ENCODE measurements at places on chromosomes 2 and 18.

DNA sequence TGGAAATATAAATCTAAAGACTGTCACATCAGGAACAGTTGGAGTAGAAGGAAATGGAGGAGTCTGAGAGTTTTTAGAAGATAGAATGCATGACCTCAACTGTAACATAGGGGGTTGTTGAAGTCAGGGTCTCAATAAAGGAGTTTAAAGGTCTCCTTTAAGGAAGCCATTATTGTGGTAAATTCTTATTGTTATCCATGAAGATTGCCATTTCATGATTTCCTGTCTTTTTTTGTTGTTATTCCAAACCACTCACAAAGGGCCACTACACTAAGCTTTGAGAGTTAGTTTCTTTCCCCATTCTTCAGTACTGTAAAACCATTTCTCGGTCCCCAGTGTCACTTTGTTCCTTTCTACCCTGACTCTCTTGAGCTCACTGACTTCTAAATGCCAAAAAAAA, 134.0 kb downstream of the DTNA start:
- no peak for DNase-seq

DNA sequence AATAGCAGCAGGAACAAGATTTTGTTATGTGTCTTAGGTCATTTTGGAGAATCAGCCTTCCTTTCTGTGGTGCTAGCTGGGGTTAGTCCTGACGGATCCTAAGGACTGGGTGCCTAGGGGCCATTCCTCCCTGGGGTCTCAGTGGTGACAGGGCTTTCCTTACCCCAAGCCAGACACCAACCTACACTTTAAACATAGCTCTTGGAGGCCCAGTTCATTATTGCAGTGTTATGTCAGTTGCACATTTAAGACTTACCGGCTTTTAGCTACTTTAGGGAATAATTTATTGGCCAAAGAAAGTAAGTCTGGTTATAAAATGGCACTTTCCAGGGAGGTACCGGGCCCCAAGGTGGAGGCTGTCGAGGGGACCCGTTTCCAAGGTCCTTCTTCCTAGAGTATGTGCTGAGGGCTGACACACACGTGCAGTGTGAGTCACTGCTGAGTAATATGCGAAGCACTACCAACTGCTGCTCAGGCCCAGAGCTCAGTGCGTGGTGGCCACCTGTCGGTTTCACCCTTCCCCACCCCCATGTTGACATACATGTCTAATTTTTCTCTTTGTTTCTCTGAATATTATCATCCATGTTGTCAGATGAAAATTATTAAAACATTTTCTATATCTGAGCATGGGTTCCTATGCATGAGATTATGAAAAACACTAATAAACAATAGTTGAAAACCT, 37.0 kb upstream of the GRHL1 start:
- DNase-seq = no peak

DNA sequence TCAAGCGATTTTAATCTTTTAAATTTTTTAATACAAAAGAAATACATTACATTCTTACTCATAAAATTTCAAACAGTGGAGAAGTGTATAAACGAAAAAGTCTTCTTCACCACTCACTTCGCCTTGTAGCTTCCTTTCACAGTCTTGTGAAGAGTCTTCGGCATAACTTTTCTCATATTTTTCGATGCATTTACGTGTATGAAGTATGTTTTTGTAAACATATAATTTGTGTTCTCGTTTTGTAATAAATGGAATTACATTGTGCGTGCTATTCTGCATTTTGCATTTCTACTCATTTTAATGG, 1.1 kb downstream of the SP140L start:
- DNase-seq = no peak

DNA sequence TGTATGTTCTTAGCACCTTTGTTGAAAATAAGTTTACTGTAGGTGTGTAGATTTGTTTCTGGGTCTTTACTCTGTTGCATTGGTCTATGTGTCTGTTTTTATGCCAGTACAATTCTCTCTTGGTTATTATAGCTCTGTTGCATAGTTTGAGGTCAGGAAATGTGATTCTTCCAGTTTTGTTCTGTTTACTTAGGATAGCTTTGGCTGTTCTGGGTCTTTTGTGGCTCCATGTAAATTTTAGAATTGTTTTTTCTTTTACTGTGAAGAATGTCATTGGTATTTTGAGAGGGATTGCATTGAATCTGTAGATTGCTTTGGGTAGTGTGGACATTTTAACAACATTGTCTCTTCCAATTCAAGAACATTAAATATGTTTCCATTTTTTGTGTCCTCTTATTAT, 69.1 kb downstream of the ANKRD62 start:
- DNase-seq = no peak

DNA sequence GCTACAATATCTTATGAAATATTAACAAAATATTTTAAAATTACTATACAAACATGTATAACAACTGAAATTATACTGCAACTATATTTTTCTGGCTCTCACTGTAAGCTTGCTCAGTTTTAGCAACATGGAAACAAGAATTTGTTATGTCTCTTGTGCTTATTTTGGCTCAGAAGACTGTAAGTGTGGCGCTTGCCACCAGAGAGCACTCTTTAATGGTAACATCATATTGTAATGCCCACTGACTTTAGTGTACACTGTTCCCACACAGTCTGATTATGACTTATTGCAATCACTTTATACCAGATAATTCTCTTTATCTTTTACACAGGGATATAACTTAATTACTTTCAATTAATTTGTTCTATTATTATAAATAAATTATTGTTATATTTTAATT, 1500.6 kb upstream of the TMEFF2 start:
- peak; percentile 4 for DNase-seq

DNA sequence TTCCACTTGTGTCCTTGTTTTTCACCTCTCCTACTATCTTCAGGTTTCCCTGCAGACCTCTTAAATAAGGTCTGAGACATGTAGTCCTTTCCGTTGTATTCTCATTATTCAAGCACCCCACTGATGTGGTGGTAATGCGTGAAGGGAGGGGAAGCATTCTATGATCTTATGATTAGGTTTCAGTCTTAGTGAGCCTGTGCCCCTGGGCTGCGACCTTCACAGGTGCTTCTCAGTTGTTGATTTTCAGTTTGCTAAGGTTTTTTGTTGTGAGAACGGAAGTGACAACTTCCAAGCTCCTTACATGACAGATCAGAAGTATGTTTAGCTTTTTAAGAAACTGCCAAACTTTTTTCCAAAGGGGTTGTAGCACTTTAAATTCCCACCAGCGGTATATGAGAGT, 41.3 kb downstream of the VPS54 start:
- DNase-seq = no peak

- DNase-seq = no peak
These were observed 45.6 kb upstream of the NRP2 start for GRCh38 chr2:205636549-205637319.

- no peak for DNase-seq
These were observed 26.5 kb upstream of the PIK3C3 start for GRCh38 chr18:41928581-41928980.

GRCh38 chr2:65402323-65402722, 30.1 kb downstream of the SPRED2 start:
- DNase-seq = no peak

DNA sequence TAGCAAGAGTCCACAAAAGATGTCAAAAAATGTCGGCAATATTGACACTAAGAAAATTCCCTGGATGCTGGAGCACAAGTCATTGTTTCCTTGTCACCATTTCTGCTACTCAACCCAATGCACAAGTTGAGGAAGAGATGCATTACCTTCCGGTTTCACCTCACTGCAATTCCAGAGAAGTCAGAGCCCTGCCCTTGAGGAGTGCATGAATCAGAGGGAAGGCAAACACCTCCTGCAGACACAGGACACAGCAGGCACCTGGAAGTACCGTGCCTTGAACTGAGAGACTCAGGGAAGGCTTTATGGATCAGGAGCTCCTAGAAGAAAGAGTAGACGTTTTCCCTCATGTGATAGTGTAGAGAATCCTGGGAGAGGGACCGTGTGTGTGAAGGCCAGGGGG, 62.7 kb upstream of the ARL4C start:
- DNase-seq = no peak

DNA sequence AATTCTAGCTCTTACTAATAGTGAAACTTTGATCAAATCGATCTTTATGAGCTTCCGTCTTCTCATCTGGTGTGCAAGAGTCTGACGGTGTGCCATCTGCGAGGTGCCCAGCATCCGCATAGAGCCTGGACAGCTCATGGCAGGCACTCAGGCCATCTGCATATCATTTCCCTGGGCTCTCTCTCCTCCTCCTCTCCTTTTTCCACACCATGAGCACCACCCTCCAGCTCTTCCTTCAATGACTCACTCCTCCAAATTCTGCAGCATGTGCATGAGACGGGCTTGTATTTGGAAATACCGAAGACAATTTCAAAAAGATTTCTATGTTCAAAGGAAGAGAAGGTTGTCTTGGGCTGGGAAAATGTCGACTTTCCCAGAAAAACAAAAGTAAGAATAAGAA, 161.1 kb downstream of the CCBE1 start:
- no peak for DNase-seq

GRCh38 chr2:226828191-226828590, 7.7 kb upstream of the RHBDD1 start:
- no peak for DNase-seq

- no peak for DNase-seq
These were observed 97.8 kb downstream of the HDAC4 start for GRCh38 chr2:239302808-239303557.

DNA sequence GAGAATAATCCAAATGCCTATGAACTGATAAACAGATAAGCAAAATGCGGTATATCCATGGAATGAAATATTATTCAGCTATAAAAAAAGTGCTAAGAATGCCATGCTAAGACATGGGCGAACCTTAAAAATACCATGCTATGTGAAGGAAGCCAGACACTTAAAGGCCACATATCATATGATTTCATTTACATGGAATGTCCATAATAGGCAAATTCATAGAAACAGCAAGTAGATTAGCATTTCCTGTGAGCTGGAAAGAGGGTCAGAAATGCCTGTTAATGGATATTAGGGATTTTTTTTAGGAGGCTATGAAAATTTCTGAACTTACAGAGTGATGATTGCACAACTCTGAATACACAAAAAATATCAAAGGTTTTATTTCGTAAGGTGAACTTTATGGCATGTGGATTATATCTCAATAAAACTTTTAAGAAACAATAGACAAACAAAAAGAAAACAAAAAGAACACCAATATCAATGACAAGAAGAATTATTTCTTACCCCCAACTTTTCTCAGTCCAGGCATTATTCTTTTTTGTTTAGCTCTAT, 1207.7 kb downstream of the SUCLG1 start:
- DNase-seq = no peak

DNA sequence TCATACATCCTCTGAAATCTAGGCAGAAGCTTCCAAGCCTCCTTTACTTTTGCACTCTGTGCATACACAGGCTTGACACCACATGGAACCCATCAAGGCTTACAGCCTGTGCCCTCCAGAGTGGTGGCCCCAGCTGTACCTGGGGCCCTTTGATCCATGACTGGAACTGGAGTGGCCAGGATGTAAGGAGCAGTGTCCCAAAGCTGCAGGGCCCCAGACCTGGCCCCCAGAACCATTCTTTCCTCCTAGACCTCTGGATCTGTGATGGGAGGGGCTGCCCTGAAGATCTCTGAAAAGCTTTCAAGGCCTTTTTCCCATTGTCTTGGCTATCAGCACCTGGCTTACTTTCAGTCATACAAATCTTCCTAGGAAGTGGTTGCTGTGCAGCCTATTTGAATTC, 63.1 kb upstream of the NOL4 start:
- DNase-seq = no peak

GRCh38 chr2:5365871-5366461, 326.2 kb upstream of the SOX11 start:
- DNase-seq = peak; percentile 26

DNA sequence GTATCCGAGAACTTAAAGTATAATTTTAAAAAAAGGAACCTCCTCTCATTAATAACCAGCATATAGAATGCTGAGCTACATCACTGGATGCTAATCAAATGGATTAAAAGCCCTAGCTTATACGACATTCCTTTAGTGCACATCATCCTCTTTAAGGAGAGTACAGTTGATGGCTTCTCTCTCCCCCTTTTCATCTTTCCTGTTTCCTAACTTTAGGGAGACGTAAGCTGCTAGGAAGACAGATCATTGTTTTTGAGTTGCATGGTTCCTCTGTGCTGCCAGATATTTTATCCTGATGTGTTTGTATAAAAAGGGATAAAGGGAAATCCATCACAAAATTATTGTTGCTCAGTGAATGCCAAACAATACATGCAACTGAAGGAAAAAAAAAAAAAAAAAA, 94.2 kb downstream of the SLC8A1 start:
- no peak for DNase-seq

DNA sequence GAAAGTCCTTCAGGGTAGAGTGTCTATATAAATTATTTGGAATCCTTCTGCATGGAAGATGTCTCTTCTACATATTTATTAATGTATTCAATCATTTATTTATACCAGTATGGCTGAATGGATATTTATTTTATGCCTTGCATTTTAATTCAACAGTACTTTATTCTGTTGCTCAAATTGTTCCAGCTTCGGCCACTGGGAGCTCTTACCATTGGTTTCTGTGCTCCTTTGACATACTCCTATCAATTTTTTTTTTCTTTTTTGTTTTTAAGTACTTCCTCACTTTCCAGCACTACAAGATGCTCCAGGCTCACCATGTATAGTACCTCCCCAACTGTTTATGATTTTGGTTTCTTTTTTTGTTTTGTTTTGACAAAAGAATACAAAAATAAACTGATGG, 39.4 kb upstream of the WIPF1 start:
- no peak for DNase-seq

DNA sequence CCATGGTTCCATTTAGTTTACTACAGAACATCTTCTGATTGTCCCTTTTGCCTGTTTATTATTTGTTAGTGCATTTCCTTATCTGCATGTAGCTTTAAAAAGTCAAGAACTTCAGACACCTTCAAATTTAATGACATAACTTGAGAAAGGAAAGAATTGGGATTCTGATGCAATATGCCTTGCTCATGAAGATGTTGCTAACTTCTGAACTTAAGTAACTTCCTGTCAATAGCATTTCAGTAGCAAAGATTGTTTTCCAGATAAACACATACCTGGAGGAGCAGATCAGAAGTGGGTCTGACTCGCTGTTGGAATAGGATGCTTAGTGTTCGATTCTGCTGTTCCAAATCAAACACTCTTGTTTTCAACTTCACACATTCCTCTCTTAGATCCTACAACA, 190.2 kb upstream of the LYPD1 start:
- no peak for DNase-seq

GRCh38 chr18:12317664-12318333, 9.8 kb downstream of the TUBB6 start:
- no peak for DNase-seq

- DNase-seq = no peak
These were observed 179.1 kb downstream of the ERBB4 start for GRCh38 chr2:212359425-212360067.

DNA sequence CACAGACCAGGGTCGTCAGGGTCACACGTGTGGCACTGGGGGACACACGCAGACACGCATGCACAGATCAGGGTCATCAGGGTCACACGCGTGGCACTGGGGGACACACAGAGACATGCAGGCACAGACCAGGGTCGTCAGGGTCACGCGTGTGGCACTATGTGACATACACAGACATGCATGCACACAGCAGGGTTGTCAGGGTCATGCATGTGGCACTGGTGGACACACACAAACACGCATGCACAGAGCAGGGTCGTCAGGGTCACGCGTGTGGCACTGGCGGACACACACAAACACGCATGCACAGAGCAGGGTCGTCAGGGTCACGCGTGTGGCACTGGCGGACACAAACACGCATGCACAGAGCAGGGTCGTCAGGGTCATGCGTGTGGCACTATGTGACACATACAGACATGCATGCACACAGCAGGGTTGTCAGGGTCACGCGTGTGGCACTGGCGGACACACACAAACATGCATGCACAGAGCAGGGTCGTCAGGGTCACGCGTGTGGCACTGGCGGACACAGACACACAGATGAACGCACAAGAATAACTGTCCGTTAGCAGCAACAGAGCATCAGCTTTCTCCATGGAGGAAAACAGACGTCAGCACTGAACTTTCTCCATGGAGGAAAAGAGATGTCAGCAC, 34.9 kb downstream of the HDAC4 start:
- DNase-seq = no peak

All from NCI-H774 (cell line).